ENCODE measurements at places on chromosomes 16 and 17.

DNA sequence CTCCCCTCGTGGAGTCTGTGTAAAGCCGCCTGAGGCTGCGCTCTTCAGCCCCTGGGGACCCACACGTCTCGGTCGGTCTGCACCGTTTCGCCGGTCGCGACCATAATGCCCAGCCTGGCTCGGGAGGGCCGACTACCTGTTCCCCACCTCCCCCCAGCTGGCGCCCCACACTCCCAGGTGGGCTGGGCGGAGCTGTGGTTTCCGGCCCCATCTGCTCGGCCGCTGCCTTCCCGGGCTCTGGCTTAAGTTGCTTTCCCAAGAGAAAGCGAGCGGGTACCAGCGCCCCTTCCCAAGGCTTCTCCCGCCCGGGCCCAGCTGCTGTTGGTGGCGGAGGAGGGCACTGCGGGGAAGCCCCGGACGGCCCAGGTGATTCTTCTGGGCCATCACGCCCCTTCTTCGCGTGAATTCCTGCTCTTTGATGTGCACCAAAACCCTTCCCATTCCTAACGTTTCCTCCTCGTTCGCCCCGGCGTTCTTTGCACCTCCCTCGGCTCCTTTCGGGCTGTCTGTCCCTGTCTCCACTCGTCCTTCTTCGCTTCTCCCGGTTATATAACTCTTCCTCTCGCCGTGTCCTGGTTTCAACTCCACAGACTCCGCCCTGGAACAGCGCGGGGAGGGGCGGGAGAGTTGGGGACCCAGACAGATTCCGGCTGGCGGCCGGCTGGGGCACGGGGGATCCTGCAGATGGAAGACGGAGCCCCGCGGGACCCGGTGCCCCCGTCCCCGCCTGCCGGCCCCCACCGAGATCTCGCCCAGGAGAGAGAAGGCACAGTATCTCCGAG is 2.0 kb downstream of the KDM6B start:
- DNase-seq = peak; percentile 42

DNA sequence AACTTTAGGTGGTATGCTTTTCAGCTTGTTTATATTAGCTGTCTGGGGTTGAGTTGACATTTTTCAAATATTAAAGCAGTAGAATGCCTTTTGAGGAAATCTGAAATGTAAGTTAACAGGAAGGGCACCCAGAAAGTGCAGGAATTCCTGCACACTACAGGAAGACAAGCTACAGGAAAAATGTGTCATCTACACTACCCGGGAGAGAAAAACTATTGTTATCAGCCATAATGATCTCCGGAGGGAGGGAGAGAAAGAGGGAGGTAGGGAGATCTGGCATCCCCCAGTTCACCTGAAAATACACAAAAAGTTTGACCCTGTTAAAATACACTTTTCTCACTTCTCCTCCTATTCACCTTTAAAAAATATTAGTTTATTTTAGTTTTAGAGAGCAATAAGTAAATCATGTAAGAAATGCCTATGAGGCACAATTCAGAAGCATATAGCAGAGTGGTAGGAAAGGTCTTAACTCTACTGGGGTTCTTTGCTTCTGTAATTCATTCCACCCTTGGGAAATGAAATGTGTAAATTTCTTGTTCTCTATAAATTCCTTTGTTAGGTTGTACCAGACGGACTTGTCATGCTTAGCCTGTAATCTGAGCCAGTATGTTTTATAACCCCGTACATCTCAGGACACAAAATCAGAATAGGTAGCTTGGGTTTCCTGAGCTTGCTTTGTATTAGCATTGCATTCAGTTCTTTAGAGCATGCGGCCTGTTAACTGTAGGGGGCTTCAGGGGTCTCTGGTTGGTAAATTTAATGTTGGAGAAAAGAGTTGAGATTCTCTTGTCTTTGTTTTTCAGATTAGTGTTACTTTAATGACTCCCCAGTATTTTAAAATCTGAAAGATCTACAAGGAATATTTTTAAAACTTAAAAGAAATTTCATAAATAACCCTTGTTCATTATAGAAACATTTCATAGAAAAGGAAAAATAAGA is 3.3 kb downstream of the MAP2K6 start:
- no peak for DNase-seq

- DNase-seq = no peak
Observed at GRCh38 chr16:86701286-86701975, 123.1 kb downstream of the FOXL1 start.

DNA sequence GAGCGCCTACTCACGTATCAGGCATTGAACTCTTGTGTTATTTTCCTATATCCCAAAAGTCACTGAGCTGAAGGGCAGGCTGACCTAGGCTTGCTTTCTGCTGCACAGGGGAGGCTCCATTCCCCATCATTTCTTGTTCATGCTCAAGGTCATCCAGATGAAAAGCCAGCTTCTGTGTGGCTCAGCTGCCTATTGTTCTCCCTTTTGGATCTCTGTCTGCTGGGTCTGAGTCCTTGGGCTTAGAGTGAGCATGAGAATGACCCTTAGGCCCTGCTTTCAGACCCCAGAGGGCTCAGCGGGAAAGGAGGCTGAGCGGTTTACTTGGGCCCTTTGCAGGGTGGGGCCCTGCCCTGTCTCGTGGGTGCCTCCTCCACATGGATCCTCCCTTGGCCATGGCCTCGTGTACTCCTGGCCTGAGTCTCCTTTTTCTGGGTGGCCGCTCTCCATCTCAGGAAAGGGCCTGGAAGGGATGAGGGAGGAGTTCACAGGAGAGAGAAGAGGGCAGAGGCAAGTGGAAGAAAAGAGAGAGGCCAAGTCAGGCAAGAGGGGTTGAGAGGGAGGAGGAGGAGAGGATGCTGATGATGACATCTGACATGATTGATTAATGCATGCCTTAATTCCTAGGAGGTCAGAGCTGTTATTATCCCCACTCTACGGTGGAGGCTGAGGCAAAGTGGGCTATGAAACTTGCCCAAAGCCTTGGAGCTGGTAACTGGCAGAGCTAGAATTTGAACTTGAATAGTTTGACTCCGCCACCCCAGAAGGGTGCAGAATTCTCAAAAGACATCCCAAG is 19.8 kb upstream of the MAP3K14 start:
- no peak for DNase-seq

DNA sequence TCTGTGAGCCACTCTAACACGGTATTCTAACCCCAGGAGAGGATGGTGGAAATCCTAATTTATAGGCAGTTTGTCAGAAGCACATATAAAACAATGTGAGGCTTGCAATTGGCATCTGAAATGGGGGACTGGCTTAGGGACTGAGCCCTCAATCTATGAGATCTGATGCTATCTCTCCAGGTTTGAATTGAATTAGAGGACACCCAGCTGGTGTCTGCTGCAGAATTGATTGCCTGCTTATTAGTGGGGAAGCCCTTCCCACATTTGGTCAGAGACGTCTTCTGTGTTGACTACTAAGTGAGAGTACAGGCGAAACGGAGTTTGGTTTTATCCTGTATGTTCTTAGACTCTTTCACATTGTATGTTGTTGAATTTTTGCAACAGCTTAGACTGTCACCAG is 13.6 kb upstream of the TMIGD1 start:
- DNase-seq = no peak

DNA sequence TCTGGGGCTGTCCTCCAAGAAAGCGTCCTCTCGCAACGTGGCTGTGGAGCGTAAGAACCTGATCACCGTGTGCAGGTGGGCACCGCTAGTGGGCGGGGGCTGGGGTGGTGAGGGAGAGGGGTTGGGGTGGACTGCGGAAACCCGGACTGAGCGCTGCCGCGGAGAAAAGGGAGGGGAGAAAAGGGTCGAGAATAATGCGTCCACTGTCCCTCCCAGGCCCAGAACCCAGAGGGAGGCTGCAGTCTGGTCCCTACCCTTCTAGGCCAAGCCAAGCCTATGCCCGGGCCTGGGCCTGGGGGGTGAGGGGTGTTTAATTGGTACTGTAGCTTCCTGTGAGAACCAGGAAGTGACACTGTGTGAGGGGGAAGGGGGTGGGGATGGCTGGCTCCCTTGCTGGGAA is 464 bp downstream of the RUNDC3A start:
- DNase-seq = no peak

- DNase-seq = no peak
Observed at GRCh38 chr17:2012499-2012898, 12.6 kb downstream of the RTN4RL1 start.

DNA sequence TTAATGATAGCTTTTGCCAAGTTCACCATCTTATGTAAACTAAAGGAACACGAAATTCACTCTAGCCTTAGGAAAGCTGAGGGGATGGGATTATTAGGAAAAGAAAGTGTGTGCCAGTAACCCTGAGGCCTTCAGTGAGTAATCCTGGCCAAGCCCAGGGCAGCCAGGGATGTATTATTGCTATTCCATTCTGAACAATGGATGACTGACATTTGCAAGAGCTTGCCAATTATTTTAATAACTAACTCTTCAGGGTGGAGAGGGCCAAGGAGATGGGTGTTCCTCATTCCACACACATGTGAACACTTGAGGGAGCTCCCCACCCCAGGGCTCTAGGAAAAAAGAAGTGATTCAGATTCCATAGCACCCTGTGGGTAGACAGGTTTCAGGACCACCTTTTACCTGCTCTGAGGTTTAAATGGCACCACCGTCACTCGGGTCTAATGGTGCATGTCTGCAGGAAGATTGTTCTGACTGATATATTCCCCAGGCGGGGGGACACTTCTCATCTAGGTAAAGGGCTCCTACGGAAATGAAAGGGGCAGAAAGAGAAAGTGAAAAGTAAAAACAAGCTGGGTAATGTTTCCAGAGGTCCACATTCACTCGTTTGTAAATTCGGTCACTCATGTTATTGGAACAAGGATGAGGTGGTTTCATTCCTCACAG is 41.5 kb downstream of the TK2 start:
- DNase-seq = no peak

- DNase-seq = no peak
Observed at GRCh38 chr16:17832738-17833137, 362.0 kb upstream of the XYLT1 start.

GRCh38 chr17:59361916-59362810 is 30.7 kb downstream of the YPEL2 start:
- no peak for DNase-seq

- DNase-seq = no peak
Observed at GRCh38 chr16:17282247-17282646, 188.5 kb downstream of the XYLT1 start.

GRCh38 chr16:85613604-85614337 is 649 bp downstream of the GSE1 start:
- no peak for DNase-seq

- no peak for DNase-seq
Observed at GRCh38 chr17:76684756-76685155, 26.0 kb downstream of the MXRA7 start.

All from cerebellar nuclear complex (tissue), 1 donor.